ENCODE measurements at places on chromosomes 3 and 15.

- DNase-seq: no peak
These were observed 25.8 kb downstream of the SCG3 start for GRCh38 chr15:51706926-51707608.

DNA sequence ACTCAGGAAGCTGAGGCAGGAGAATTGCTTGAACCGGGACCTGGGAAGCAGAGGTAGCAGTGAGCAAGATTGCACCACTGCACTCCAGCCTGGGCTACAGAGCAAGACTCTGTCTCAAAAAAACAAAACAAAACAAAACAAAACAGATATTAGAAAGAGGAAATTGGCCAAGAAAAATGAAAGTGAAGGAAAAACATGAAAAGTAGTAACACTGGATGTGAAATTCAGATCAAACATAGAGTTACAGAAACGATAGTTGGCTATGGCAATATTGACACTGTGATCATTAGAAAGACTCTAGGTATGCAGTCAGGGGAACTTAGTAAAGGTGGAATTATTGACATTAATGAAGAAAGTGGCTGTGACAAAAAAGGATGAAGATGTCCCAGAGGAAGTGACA, 13.2 kb upstream of the TIPARP start:
- DNase-seq: no peak

DNA sequence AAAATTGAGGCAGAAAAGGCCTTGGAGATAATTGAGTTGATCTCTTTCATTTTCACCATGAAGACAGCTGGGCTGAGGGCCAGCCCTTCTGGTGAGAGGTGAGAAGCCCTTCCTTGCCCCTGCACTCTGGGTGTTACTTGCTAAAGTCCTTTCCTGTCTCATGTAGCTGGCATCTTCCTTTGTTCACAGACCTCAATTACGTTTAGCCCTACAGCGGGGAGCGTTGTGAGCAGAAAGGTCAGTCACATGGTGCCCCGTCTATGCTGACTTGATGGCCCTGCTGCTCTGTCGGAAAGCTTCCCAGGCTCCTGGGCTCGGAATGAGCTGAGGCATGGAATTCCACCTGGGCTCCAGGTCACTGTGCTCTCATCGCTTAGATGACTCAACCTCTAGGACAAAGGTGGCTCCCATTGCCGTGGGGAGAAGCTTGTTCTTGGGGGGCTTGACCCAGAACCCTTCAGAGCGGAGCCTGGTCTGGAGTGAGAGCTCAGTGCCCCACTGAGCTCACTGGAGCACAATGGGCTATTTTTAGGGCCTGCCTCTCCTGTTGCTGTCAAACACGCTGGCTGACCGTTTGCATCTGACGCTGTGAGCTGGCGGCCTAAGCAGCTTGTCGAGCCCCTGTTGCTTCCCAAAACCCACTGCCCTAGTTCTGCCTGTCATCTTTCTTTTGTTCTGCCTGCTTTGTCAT, 47.0 kb downstream of the RPLP1 start:
- DNase-seq: no peak

GRCh38 chr3:49476563-49476962, 6.5 kb downstream of the DAG1 start:
- no peak for DNase-seq

GRCh38 chr15:72813345-72814004, 29.9 kb upstream of the ADPGK start:
- DNase-seq: no peak

DNA sequence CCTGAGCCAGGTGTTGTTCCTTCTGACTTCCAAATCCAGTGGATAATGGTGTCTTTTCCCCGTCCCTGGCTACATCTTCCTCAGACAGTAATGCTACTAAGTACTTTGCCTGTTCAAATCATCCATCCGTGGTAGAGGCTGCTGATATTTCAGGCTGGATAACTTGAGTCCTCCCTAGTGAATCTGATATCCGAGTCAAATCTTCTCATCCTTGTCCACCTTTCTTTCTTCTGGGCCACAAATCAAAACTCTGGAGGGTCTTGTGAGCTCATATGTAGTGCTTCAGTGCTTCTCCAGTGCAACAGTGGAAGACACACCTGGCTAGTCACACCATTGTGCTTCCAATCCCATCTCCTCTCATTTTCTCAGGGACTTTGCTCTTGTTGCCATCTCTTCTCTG, 11.2 kb downstream of the SH3GL3 start:
- no peak for DNase-seq

DNA sequence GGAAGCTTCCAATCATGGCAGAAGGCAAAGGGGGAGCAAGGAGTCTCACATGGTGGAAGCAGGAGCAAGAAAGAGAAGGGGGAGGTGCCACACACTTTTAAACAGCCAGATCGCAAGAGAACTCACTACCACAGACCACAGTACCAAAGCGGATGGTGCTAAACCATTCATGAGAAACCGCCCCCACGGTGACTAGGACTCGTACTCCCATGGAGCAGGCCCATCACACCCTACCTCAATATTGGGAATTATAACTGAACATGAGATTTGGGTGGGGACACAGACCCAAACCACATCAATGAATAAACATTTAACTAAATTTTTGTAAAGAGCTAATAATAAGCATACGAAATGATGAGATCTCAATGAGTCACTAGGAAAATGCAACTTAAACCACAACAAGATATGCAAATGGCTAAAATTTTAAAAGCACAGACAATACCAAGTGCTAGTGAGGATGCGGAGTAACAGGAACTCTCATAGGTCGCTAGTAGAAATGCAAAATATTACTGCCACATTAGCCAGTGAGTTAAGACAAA, 10.0 kb downstream of the MRPS25 start:
- DNase-seq: peak; percentile 41

GRCh38 chr15:95880630-95881029, 449.9 kb upstream of the NR2F2 start:
- DNase-seq: no peak

DNA sequence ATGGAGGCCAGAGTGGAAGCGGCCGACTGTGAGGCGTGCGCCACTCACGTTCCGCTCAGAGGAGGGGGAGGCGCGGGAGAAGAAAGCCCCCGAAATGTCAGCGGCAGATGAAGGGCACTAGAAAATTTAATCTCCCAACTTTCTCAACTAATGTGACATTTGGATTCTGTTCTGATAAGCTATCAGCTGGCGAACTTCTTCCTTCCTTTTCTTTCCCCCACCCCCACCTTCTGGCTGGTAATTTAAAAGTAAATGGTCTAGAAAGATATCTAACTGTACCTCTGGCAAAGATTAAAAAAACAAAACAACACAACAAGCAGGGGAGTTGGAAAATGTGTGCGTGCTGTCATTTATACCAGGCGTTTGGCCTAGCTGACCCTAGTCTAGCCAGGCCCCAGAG, 26.4 kb upstream of the TMEM115 start:
- peak; percentile 56 for DNase-seq

- DNase-seq: no peak
These were observed 217.4 kb upstream of the WNT5A start for GRCh38 chr3:55704521-55704920.

- no peak for DNase-seq
These were observed 99.9 kb downstream of the ANO10 start for GRCh38 chr3:43521941-43522340.

DNA sequence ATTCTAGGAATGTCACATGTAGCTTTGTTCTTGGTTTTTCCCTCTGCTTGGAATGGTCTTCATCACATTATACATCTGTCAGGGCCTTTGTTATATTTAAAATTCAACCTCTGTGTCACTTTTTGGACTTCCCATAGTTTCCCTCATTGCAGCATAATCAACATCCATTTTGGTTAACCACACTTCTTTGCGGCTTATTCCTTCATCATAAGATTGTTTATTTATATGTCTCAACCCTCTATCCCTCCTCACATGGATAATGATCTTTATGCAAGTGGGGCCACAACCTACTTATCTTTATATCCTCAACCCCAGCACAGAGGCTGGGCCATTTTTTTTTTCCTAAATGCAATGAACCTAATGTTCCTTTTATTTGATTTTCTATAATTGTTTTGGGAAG, 260.0 kb upstream of the THBS1 start:
- DNase-seq: no peak

- DNase-seq: no peak
These were observed 88.6 kb upstream of the HERC1 start for GRCh38 chr15:63922261-63922904.

- peak; percentile 14 for DNase-seq
These were observed 227.8 kb upstream of the CTNNB1 start for GRCh38 chr3:40971191-40972168.

Data from hematopoietic multipotent progenitor cell treated with erythropoietin and hydrocortisone succinate and interleukin-3 and kit ligand, for 8 days (in vitro differentiated cells).